Mononuclear cell (primary cell): ENCODE measurements at places on chromosomes 13 and 19. TPM values are rescaled to one million over a fixed set of nuclear protein-coding genes. Genes with fewer than 3 reads are reported as not detected.

Gene TBXA2R
- total RNA-seq, result 1.8 TPM

Gene SYNGR4
- total RNA-seq, result not detected

Gene NBEA
- total RNA-seq, result 3.3 TPM

Gene ERICH4
- total RNA-seq, result not detected

Gene AMER2
- 0.10 TPM for total RNA-seq

Gene LRP3
- total RNA-seq, result 3.8 TPM

Gene SPTBN4
- under 0.01 TPM for total RNA-seq

Gene BLOC1S3
- 7.3 TPM for total RNA-seq

Gene MEDAG
- total RNA-seq, result not detected
